Activated CD4-positive, alpha-beta T cell treated with anti-CD3 and anti-CD28 coated beads, Interleukin-2, Interleukin-6, amounts not matched to agents 100 ng/mL and 50 ng/mL, durations not matched to agents 16 hours and 8 hours (primary cell): ENCODE measurements at places on chromosomes 7 and 10.

GRCh38 chr7:143346018-143346417 lies 16.5 kb downstream of the FAM131B start:
- no peak for DNase-seq

DNA sequence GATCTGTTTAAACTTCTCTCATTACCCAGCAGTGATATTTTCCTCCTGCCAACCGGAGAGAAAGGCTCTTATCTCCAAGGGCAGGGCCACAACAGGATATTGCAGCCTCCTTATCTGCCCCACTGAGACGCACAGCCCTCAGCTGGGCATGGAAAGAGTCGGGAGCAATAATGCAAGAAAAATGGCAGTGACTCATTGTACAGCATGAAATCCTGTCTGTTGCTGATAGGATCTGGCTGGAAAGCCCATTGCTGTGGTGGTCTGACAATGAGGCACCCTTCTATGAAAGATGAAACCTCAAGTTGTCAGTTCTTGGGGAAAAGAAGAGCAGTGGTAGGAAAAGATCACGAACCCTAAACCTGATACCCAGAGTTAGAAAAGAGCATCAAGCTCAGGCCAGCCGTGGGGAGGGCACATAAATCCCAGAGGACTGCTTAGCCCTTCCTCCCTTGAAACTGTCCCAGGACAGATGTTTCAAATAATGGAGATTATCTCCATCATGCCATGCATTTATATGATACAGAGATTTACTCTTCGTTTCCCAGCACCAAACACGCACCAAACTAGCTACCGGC lies 47.0 kb upstream of the FIGNL1 start:
- no peak for DNase-seq

DNA sequence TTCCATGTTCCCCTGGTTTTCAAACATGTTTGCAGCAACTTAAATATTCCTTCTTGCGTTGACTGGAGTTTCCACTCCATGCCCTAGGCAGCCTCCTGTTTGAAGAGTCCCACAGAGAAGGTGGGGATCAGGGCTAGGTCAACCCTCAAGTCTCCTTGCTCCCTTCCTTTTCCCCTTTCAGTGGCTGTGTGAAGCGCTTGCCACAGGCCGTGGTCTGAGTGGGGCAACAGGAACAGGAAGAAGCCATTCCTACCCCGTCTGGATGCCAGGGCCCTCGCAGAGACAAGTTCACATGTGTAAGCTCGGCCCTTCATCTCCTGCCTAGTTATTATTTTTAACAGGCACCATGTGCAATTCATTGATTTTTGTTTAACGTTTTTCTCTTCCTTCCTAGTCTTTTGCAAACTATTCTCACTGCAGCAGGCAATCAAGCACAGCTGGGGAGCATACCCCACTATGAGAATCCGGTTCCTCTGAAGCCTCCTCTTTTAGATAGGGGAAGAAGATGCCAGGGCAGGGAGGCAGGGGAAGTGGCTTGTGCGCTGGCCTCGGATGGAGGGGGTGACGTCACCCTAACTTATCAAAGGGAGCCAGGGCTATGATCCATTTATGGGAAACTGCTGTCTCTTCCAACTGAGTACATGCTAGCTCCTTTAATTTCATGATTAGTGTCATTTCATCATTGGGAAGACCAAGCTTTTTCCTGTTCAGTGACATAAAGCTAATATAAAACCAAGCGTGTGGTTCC lies 64.2 kb downstream of the PRLHR start:
- DNase-seq: no peak

GRCh38 chr7:102024005-102024768 lies 206.8 kb downstream of the CUX1 start:
- no peak for DNase-seq

DNA sequence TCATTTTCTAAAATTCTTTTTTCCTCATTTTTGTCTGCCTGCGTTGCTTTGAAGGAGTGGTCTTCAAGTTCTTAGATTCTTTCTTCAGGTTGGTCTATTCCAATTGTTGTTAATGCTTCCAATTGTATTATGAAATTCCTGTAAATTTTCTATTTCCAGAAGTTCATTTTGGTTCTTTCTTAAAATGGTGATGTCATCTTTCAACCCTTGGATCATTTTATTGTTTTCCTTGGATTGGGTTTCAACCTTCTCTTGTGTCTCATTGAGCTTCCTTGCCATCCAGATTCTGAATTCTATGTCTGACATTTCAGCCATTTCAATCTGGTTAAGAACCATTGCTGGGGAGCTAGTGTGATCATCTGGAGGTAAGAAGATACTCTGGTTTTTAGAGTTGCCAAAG lies 33.1 kb downstream of the PNLIPRP2 start:
- DNase-seq: no peak

GRCh38 chr7:29457565-29458011 lies 106.0 kb upstream of the PRR15 start:
- DNase-seq: no peak

GRCh38 chr7:30771880-30772425 lies 736 bp downstream of the MINDY4 start:
- DNase-seq: peak; percentile 23

DNA sequence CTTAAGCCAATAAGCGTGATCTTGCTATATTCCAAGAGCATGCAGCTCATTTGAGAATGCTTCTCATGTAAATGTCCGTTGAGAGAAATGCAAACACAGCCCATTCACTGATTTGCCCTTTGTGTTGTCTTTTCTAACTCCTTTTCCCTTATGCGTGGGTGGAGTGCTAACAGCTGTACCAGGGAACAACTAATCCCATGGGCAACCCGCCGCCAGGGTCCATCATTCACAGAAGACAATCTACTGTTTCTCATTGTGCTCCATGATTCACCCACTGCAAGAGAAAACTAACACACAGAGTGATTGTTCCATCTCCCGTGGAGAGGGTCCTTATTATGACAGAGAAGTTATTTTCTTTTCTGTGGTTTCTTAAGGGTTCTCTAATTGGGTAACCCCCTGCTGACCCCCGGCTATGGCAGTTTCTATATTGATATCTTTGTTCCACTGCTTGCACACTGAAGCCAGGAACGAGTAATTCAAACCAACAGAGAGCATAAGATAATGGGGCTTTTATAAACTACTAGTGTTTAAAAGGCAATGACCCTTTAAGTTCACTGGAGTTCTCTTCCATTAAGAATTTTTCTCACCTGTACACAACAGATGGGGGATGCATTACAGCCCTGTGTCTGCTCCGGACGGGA lies 298.7 kb downstream of the BAMBI start:
- DNase-seq: no peak

DNA sequence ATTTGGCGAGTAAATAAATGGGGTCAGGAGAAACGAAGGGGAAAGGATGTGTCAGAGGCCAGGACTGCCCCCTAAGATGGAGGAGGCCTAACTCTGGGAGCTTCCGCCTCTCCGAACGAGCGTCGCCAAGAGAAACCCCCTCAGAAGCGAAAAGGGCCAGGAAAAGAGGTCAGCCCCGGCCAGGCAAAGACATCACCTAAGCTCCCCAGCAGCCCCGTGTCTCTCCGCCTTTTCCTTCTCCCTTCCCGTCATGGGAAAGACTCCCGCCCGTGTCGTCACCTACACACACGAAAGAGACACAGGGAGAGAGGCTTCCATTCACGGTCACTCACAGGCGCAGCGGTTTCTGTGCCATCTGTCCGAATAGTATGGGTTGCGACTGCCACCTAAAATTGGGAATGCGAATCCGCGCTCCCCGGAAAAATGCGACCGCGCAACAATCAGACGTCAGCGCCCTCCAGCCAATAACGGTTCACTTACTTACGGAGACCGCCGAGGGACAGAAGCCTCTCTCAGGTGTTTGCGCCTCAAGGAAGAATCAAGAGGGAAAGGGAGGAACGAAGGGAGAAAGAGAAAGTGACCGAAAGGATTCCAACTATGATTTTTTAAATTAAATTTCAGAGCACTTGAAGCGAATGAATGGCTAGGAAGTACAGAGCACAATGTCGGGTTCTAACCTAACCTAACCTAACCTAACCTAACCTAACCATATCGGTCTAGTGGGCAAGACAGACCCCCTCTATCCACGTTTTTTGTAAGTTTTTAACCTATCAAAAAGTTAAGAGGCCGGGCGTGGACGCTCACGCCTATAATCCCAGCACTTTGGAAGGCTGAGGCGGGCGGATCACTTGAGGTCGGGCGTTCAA lies at the start of gene CWF19L1:
CWF19L1 (minus strand) TSS at position 400 of the 866 bp plus-strand sequence; CDS start at position 355, 45 bp downstream.
- peak; percentile 86 for DNase-seq

DNA sequence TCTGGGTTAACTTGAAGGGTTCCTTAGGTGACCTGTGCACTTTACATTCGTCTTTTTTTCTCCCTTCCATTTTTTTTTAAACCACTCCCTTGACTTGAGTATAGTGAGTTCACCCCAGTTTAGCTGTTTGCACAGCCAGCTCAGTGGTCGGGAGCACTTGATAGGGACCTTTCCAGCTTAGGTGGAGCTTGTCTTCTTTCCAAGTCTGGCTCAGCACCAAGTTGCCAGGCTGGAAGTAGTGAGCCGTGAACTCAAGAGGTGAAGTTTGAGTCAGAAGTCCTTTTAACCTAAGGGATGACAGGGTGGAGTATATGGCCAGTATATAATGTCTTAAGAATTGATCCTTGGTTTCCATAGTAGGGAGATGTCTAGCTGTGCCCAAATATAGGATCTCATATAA lies 7.2 kb downstream of the DNAH11 start:
- DNase-seq: no peak

DNA sequence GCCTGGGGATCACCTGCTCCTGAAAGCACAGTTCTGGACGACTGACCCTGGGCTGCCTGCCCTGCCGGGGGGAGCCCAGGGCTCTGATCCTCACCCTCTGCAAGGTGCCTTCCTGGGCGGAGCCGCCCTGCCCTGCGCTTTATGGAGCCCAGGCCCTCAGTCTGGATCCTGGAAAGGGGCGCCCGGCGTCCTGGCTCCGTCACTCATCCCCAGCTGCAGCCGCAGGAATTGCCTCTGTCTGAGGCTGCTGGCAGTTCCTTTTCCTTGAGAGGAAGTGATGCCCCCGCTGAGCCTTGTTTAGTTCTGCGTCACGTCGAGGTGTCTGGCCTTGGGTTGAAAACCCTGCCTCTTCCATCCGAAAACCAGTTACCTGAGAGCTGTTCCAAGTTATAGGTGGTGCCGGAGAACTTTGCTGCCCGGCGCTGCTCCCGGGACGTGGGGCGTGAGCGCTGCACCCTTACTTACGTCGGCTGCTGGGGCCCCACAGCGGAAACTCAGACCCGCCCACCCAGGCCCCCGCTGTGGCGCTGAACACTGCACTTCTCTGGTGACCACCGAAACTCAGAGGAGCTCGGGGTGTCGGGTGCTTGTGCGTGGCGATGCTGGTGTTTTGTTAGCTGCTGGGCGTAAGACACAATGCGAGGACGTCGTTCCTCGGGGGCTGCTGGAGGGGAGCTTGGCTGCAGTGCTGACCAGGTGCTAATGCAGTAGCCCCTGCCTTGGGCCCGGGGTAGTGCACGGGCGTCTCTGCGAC lies 5.4 kb downstream of the MAFK start:
- no peak for DNase-seq

GRCh38 chr10:33335551-33335800 lies 1.0 kb upstream of the NRP1 start:
- no peak for DNase-seq

GRCh38 chr7:119963654-119964053 lies 309.3 kb upstream of the KCND2 start:
- DNase-seq: no peak
